ENCODE measurements at places on chromosomes 2 and 18.

GRCh38 chr2:2892892-2893291 is 484.7 kb downstream of the EIPR1 start:
- no peak for DNase-seq

DNA sequence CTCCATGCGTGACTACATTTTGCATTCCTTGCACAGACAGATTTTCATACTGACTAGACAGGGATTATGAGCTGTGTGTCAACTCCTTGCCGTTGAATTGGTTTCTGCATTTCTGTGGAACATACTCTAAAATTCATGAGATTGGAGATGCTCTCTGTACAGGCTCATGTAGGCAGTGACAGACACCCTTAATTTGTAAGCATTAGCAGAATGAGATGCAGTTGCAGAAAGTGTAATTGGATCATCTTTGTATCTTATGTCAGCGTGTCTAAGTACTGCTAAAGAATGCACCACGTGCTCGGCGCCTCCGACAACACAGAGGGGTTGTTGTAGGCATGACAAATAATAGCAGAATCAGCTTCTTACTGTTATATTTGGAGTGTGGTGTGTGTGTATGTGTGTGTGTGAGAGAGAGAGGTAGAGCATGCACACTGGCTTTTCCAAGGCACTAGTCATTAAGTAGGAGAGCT is 212.4 kb downstream of the CMPK2 start:
- no peak for DNase-seq

DNA sequence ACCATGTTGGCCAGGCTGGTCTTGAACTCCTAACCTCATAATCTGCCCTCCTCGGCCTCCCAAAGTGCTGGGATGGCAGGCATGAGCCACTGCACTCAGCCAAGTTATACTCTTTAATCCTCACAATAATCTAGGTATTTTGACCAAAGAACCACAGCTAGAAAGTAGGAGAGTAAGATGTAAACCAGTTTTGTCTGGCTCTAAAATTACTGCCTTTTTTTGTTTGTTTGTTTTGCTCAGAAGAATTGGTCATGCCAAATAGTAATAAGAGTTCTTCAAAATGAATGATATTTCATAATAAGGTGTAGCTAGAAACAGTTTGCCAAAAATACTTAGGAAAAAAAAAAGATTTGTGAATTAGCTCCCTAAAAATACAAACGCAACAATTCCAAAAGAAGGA is 36.7 kb downstream of the SCN2A start:
- no peak for DNase-seq

- peak; percentile 3 for DNase-seq
Measured at GRCh38 chr2:150911766-150912280, 349.8 kb downstream of the RBM43 start.

- no peak for DNase-seq
Measured at GRCh38 chr18:42883169-42883568, 232.3 kb downstream of the RIT2 start.

GRCh38 chr2:156803243-156803642 is 367.1 kb downstream of the GPD2 start:
- no peak for DNase-seq

Measured in dermis microvascular lymphatic vessel endothelial cell (primary cell).